ENCODE measurements at places on chromosomes 3 and 15. TPM values are rescaled to one million over a fixed set of nuclear protein-coding genes. Genes with fewer than 3 reads are reported as not detected.

DNA sequence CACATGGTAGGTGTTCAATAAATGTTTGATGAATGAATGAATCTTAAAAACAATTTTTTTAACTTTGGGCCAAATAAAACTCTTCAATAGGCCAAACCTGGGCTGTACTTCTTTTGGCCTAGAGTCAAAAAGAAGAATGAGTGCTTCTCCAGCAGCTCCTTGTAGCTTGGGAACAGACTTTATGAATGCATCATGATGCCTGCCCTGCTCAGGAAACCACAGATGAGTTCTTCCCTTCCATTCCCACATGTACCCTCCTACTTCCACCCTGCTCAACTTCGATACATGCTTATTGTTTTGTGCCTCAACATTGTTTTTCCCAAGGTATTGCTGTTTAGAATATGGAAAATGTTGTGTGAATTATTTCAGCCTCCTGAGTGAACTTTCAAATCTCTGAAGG is 87.0 kb downstream of the FILIP1L start:
- DNase-seq, result no peak

DNA sequence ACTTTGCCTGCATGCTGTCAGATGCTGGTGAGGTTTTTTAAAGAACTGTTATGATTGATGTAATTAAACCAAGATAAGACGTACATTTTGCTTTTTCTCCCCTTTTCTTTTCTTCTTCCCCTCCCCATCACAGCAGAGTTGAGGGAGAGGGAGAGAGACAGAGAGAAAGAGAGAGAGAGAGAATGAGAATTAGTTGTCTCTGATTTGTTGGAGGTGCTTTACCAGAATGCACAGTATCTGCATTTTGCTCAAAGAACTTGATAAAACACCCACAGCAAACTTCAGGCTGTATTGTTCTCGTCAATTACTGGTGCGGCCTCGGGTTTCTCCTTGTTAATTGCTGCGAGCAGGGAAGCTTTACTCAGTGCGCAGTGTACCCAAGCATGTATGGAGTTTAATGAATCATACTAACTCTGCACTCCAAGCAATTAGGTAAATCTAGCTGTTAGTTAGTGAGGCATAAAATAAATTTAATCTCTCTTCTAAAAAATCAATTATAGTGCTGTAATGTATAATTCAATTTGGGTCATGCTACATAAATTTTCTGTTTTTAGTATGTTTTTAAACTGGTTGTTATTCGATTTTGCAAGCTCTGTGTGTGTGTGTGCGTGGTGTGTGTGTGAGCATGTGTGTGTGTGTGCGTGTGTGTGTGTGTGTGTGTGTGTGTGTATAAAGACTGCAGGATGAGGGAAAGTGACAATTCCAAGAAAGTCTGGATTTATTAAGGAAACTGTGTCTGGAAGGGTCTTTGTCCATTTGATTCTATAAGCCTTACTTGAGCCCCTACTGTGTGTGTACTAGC is 273.4 kb downstream of the TLE3 start:
- DNase-seq, result no peak

DNA sequence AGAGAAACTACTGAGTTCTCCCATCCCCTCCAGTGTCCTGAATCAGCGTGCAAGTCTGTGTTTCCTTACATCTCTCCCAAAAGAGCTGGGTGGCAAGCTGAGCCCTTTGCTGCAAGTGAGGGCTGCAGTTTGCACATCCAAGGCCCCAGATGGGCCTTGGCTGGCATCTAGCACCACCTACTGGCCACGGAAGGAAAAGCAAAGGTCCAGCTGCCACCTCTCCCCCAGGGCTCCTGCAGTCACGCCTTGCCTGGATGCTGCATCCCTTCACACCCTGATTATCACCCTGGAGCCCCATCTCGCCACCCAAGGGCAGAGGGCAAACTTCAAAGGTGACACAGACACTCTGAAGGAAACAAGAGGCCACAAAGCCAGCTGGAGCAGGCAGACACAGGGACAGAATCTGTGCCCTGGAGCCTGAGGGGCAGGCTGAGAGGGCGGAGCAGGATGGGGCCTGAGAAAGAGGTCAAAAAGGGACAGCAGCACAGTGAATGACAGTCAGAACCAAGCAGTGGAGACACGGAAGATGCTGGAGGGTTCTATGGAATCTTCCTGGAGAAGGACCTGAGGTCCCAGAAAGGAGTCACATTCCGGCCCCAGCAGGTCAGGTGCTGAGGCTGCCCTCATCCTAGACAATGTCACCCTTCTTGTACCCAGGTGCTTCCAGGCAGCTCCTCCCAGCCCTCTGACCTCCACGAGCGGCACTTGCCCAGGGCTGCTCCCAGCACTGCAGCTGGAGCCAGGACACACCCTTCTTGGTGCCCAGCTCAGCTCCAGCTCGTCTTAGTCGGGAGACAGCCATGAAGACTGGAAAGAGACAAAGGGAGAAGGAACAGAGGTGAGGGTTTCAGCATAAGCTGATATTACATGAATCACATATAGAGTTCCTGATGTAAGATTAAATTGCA is 18.3 kb upstream of the NTRK3 start:
- DNase-seq, result peak; percentile 43

DNA sequence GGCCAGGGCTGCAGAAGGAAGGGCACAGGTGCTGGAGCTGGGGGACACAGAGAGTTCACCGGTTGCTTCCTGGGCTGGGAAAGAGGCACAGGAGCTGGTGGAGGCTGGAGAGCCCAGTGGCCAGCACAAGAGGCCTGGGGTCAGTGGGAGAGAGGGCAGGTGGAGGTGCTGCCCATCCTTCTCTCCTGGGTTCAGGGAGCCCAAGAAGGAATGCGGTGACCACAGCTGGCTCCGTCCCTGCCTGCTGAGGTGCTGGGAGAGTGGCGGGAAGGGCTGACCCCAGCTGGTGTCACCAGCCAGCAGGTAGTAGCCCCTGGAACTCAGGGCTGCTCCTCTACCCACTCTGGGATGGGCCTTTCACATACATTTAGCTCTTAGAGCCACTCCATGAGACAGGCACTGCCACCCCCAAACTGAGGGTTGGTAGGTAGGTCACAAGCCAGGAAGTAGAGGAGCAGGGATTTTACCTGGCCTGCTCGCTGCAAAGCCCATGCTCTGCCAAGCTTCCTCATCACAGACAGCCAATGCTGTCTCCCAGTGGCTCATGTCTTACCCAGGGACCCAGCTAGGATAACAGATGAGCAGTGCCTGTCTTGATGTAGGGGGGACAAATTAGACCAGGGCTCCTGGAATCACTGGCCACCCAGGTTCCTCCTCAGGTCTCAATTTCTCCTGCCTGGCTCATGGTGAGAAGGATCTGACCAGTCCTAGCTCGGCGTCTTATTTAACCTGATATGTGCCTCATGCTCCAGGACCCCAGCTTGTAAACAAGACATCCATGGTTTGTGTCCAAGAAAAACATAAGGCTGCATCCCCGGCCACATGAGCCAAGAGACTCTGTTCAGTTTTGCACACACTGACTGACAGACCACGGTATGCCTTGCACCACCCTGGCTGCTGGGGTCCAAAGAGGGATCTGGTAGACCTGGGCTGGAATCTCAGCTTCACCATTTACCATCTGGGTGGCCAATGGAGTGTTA is 119.2 kb downstream of the CORO2B start:
- DNase-seq, result no peak

IL17RD gene
- 1.5 TPM for total RNA-seq

BSN gene
- total RNA-seq, result 0.12 TPM

DNA sequence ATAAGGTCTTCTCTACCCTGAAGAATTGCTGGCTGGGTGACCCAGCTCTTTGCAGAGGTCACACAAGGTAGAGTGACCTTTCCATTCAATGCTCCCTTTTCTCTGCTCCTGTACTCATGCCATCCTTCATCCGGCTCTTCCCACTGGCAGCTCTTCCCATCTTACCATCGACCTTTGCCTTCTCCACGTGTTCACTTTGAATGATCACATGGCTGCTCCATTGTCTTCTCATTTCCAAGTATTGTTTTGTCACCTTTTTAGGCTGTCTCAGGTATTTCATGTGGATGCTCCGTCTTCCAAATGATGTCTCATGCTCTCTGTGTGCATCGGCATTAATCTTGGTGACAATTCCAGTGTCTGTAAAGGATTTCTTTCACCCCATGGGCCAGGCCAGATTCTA is 76.6 kb upstream of the ONECUT1 start:
- DNase-seq, result no peak

- no peak for DNase-seq
Measured at GRCh38 chr3:184259878-184260723, 1.3 kb downstream of the CAMK2N2 start.

DNA sequence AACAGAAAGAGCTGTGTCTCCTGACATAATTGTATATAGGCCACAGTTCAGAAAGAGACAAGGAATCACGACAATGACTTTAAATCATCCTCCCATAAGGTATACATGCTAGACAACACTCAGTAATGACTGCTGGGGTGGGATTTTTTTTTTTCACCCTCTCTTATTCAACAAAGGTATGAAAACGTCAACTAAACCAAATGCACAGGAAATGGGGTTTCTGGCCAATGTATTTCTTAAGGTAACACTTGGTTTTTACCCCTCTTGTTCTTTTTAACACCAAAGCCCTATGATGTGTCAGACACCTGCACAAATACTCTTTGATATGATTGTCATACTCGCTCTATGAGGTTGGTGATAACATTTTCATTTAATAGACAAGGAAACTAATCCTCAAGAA is 78.3 kb downstream of the MCF2L2 start:
- no peak for DNase-seq

- DNase-seq, result no peak
Measured at GRCh38 chr3:61839256-61839655, 277.9 kb downstream of the PTPRG start.

- peak; percentile 39 for DNase-seq
Measured at GRCh38 chr3:64138046-64138445, 87.2 kb downstream of the PRICKLE2 start.

DNA sequence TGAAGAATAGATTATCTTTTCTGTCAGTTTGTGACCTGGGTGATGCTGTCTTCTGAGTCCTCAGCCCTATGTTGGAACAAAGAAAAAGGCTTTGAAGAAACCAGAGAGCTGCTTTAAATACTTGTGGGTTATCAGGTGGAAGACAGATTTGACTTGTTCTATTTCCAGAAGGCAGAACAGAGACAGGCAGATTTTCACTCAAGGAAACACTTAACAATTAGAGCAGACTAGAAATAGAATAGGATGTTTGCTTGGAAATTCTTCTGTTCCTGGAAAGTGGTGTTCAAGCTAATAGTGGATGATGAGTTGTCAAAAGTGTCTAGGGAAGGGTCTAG is 219.4 kb downstream of the UBE2E2 start:
- DNase-seq, result no peak

RHCG gene
- not detected for total RNA-seq

DNA sequence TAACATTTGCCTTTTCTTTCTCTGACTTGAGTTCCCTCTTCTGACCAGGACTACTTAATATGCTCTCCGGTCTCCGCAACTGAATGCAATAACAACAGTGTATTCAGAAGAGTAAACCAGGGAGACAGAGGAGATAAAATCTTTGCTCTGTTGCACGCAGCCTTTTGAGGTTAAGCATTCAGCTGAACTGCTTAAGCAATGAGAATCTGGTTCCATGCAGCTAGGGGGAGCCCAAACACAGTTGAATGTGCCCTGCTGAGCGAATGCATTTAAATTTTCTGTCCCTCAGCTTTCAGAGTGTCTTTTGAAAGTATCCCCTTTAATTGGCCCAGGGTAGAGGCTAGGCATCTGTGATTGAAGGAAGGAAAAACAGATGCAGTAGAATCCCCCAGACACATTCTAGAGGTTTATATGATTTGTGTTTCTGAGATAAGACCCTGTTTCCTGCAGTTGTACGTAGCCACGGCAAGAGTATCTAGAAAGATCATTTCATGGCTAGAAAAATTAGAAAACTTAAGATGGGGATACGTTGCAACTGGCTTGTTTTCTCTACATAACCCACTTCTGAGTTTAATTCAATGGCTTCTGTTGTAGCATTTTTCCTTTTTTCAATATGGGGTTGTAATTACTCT is 309.6 kb downstream of the TUSC7 start:
- peak; percentile 36 for DNase-seq

TMC3 gene
- total RNA-seq, result not detected

Measured in A172 (cell line).